ENCODE measurements at places on chromosomes 1 and 21.

GRCh38 chr1:16720351-16721223, 19.7 kb upstream of the RNU1-4 start:
- DNase-seq = no peak

- no peak for DNase-seq
Measured at GRCh38 chr21:26962621-26963181, 4.2 kb downstream of the ADAMTS5 start.

DNA sequence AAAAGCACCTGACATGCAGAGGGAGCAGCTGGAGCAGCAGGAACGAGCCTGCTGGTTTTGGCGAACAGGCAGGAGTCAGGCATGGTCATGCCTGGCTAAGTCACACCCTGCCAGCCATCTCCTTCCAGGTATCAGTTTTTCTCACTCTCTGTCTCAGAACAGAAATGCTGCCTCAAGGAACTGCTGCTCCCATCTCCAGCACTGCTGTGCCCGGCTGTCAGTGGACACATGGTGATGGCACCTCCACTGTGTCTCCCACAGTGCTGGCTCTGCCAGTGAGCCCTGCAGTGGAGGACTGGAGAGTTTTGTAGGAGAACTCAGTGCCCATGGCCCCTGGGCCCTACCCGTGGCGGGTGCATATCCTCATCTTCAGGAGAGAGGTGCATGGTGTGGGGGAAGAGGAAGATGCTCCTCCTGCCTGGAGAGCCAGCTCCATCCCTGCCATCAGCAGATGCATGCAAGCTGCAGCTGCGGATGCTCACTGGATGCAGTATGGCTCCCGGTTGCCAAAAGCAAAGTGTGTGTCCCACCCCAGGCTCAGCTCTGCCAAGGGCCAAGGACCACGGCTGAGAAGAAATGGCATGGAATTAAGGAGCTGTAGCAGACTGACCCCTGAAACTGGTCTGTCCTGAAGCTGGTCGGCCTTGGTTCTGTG, 114.7 kb downstream of the GRIK3 start:
- DNase-seq = no peak

DNA sequence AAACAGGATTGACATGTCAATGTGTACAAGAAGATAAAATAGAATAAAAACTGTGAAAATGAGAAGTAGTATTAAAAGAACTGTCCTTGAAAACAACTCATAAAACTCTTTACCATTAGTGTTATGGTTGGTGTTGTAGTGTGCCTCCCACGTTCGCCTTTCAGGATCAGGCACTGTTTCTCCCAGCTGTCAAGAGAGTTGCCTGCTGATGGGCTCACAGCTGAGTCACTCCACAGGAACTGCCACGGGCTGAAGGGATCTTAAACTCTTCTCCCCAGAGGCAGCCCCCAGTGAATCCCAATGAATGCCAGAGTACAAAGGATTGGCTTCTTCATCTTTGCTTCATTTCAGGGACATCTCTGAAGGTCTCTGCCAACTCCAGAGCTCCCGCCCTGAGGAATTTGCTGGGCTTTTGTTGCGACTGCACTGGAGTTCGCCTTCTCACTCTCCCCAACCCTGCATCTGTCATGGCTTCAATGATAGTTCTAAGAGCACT, 119.6 kb downstream of the ADGRL2 start:
- DNase-seq = no peak

DNA sequence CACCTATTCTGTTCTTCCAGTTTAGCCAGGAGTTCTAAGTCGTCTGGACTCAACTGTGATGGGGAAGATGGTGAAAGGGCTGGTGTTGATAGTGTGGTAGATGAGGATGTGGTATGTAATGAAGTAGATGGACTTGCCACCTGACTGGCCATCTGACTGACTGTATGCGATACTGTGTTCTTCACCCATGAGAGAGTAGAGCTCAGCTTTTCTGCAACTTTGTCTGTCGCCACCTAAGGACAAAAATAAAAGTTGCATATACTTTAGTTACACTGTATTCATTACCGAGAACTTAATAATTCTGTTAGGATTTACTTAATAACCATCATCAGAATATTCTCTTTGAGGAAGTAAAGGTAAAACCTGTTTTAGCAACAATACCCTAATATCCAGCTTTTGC, 48.5 kb downstream of the EVI5 start:
- no peak for DNase-seq

DNA sequence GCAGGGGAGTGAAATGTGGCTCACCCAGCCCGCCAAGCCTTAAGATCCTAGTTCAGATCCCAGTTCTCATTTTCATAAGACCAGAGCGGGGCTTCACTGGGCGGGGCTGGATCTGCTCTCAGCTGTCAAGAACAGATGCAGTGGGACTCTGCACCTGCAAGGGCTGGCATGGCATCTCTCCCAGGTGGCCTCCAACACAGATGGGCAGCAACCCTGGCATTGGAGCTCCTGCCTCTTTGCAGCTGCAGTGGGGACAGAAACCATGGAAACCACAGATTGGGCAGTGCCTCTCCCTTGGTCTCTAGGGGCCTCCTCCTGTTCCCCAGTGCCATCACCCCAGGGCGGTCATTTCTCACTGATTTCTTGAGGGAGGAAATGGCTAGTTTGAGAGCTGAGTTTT, 267.7 kb downstream of the PRDM2 start:
- no peak for DNase-seq

DNA sequence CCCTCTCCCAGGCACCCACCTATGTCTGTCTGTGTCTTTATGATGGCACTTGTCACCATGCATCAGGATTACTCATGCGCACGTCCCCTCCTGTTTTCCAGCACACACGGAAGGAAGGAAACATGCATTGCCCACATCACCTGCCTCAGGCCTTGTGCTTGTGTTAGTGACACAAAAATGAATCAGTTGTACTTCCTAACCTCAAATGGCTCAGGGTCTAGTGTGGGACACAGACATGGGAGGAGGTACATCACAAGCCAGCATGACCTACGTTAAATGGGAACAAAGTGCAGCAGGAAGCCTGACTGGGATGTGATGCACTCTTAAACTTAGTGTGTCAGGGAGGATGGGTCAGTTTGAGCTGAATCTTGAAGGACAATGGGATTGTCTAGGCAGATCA, 126.7 kb downstream of the TRABD2B start:
- no peak for DNase-seq

DNA sequence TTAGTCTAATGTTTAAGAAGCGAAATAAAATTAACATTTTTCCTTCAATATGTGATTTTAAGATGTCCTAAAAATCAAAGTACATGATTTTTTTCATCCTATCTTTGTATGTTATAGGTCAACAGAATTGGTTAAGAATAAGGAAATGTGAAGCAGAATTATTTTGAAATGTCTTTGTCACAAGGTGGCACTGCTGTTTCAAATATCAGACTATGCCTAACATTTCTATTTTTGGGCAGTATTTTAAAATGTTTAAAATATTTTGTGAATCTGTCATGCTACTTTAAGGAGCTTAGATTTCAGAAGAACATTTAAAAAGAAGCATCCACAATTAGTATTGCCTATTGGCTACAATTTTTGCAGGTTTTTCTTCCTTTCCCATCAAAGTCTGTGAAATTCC, 38.7 kb downstream of the AMY1C start:
- no peak for DNase-seq

GRCh38 chr1:88566615-88567387, 117.3 kb upstream of the PKN2 start:
- no peak for DNase-seq

DNA sequence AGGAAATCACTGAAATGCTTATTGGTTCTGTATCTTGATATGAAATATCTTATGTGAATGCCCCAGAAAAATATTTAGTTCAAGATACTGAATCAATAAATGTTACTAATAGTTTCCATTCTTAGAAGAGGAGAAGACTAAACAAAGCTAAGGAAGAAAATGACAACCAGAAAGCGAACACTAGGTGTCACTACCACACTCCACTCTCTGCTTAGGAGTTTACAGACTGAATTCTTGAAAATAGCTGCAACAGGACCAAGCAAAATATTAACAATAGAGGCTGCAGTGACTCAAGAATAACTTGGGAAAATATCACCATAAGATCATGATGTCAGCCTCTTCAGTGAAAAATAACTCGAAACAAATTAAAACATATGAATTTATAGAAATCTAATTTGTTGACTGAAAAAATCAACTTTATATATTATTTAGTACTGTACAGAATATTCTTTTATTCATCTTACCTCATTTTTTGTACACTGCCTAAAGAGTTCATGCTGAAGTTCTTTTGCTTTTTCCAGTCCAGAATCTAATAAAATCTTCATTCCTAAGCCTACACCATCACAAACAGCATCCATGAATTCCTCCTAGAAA, 61.6 kb downstream of the KIF14 start:
- no peak for DNase-seq

DNA sequence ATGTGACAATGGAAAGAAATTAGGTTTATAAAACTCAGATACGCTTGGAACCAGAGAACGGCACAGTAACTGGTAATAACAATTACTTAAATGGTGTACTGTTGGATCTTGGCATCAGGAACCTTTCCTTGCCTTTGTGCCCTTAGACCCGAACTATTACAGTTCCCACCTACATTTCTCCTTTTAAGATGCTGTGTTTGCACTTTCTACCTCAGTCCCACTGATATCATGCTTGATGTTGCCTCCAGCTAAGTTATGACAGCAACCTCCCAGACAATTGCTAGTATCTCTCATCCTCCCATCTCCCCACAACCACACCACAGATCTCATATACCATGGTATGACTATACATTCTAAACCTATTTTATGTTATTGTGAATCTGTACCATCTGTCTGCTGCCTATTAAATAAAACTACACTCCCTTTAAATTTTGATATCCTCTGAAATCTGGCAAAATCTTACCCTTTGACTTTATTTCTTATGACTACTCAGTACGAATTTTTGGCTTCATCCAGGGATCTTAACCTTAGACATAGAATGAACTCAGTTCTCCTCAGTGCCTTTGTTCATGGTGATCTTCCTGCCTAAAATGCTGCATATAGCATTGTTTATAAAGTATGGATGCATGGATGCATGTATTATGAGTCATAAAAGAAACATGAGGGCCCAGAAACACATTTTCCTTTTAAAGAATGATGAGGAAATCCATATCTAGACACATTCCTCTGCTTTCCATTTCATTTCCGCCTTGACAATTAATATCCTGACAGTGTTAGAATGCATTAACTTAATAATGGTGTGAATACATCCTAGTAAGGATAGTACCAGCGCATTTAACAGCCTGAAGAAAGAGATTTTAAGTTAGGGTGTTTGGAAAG, 64.1 kb downstream of the LRRC8D start:
- no peak for DNase-seq

GRCh38 chr1:18736958-18737357, 106.3 kb downstream of the PAX7 start:
- DNase-seq = no peak

DNA sequence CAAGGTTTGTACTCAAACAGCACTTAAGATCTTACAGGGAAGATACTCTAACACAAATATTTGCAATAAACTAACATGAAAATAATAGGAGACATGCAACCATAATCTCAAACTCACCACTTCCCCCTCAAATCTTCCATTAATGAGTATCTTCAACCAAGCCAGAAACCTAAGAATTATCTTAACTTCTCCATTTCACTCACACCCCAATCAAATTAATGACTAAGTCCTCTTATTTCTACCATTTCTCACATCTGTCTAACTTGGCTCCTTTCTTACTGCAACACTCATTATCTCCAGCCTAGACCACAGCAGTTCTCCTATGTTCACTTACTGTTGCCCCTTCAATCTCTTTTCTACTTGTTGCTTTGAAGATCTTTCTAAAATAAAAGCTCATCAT, 10.4 kb downstream of the RBBP5 start:
- no peak for DNase-seq

GRCh38 chr1:163071405-163072255, 2.5 kb downstream of the RGS4 start:
- DNase-seq = no peak

GRCh38 chr1:10909697-10910680, 102.5 kb upstream of the TARDBP start:
- DNase-seq = peak; percentile 42

GRCh38 chr1:56456435-56457101, 122.8 kb downstream of the PLPP3 start:
- no peak for DNase-seq

GRCh38 chr1:14522926-14523241, 75.6 kb upstream of the KAZN start:
- no peak for DNase-seq

DNA sequence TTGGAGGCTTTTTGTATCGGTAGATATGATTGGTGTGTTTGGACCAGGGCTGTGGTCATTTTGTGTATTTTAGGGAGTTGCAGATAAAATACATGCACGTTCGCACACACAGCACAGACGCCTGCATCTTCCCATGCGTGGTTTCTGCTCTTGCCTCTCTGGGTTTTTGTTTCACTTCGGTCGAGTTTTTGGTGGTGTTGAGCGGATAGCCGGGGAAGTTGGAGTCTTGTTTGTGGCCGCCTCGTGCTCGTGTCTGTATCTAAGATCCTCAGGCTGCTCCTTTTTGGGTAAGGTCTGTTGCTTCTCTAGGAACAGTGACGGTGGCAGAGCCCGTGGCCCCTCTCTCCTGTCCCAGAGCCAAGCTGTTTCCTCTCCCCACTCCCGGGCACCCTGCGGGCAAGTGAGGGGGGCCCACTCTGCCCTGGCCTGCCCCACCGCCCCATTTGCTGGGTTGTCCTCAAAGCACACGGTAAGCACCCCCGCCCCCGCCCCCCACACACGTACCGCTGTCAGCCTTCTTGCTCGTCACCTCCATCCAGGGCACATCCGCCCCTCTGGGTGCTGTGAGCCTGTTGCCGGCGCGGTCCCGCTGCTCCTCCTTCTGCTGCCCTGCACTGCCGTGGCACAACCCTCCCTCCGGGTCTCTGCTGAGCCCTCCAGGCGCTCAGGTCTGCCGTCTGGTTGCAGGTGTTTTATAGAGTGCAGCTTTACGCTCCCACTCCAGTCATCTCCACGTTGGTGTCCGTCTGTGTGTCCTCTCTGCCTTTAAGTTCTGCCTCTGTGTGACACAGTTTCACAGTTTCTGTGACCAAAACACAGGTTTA, 51.9 kb downstream of the AGPAT3 start:
- DNase-seq = peak; percentile 41

- DNase-seq = no peak
Measured at GRCh38 chr1:94335950-94336349, 82.2 kb upstream of the ABCD3 start.

- no peak for DNase-seq
Measured at GRCh38 chr1:168348146-168348709, 67.6 kb downstream of the TBX19 start.

DNA sequence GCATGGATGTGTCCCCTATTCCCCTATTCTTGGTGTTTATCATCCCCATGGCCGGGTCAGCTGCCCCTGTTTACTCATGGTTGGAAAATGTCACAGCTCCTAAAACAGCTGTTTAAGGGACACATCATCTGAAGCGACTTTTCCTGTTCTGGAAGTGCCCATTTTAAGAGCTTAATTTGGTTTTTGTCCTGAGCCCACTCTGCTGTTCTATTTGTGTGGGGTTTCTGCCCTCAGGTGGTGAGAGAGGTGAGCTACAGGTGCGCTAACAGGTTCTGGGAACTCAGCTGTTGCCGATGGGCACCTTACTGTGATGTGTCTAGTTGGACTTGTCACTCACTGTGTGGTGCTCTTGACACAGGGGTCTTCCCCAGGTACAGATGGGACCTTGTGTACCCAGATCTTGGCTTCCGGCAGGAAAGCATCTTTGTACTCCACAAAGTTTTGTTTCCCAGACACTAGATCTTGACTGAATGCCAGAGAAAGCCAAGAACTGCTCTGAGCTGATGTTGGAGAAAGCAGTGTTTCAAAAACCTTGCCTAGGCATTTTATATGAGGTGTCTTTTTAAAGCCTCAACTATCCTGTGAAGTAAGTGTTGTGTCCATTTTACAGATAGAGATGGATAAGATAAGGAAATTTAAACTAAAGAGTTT, 59.0 kb upstream of the CD1D start:
- DNase-seq = no peak
